ENCODE measurements at places on chromosomes 2 and 18.

- H3K27me3 ChIP-seq = no peaks in the 10 kb centered on the region
- peaks cover 53% of the 10 kb centered on the region for H3K4me1 ChIP-seq
- H3K27ac ChIP-seq = peak overlapping the region; percentile 61
- H3K36me3 ChIP-seq = no peaks in the 10 kb centered on the region
- DNase-seq = peak; percentile 49
Measured at GRCh38 chr18:77071711-77072292, 60.8 kb downstream of the MBP start.

DNA sequence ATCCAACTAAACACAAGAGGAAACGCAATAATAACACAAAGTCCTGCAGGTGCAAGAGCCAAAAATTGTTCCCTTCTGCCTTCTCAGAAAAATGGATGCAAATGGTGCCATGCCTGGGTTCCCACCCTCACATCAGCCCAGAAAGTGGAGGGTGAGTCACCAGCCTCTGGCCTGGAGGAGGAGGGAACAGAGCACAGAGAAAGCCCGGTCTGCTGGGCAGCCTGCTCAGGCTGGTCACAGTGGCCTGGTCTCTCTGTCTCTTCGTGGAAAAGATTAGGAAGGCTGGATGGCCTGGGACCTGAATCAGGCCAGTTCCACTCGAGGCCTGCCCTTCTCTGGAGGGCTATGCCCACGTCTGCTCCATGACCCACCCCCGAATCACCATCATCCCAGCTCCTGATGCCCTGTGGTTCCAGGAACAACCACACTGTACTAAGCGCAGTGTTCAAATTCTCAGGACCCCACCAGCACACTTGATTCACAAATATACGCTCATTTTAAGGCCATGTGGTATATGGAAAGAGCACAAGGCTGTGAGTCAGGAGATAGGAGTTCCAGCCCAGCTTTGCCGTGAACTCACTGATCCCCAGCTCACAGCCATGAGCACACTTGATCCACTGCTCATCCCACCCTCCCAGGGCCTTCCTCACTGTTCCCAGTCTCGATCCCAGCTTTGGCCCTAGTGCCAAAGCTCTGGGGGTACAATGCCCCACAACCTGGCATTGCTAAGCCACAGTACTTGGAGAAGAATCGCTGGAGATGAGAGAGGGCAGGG, 82.1 kb downstream of the ZBTB7C start:
- peaks cover 49% of the 10 kb centered on the region for H3K4me1 ChIP-seq
- no peaks in the 10 kb centered on the region for H3K36me3 ChIP-seq
- no peaks in the 10 kb centered on the region for H3K27me3 ChIP-seq
- no peak for DNase-seq
- H3K27ac ChIP-seq = peak overlapping the region; percentile 7

DNA sequence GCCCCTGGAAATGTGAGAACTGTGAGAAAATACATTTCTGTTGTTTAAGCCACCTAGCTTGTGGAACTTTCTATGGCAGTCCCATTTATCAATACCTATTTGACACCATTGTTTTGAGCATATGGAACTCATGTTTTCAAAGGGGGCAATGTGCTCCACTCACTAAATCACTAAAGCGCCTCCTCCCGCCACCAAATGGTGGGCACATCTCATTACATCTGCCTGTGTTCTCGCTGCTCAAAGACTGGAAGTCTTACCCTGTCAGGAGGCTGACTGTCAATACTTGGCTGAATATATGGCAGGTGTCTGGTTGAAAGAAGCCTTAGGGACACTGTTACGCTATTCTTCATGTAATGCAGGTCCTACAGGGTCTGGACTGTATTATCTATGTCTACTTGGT, 767.7 kb downstream of the TSN start:
- no peaks in the 10 kb centered on the region for H3K36me3 ChIP-seq
- no peak overlapping the region for H3K4me3 ChIP-seq
- H3K27ac ChIP-seq = no peak overlapping the region

- H3K27ac ChIP-seq = no peak overlapping the region
- H3K36me3 ChIP-seq = no peaks in the 10 kb centered on the region
- H3K4me3 ChIP-seq = no peak overlapping the region
- DNase-seq = no peak
- H3K4me1 ChIP-seq = no peaks in the 10 kb centered on the region
Measured at GRCh38 chr2:239602290-239603282, 201.8 kb upstream of the HDAC4 start.

DNA sequence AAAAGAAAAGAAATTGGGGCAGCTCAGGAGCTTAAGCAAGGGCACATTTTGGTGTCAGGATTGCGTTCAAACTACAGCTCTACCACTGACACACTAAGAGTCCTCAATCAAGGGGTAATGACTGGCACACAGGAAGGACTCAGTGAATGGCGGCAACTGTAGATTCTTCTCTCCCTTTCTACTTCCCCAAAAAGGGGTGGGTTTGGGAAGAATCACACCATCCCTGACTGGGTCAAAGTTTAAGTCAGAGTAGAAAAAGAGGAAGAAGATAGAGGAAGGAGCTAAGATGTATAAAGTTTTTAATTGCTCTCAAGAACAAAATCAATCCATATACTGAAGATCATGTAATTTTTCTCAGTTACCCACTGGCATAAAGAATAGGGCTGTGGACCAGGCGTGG, 2.6 kb downstream of the NLRC4 start:
- no peaks in the 10 kb centered on the region for H3K4me1 ChIP-seq
- no peaks in the 10 kb centered on the region for H3K27me3 ChIP-seq
- H3K27ac ChIP-seq = no peak overlapping the region
- DNase-seq = no peak
- H3K4me3 ChIP-seq = no peak overlapping the region

DNA sequence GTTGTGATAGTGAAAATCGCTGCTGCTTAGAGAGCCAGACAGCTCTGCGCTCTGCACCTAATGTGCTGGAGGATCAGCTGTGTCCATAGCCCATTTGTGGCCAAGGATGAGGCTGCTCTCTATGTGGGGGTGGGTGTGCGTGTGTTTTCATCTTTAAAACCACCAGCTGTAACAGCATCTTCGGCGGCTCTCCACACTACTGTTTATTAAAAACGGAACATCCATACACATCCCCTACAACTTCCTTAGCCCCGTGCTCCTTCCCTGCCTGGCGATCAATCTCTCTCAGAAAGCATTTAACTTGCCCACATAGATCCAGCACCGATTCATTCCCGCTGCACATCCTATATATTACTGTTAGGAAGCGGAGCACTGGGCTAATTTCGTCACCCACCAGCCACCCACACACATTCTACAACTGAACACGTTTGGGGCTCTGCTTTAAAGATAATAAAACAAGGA, 1.6 kb downstream of the CELF4 start:
- peaks cover 23% of the 10 kb centered on the region for H3K4me1 ChIP-seq
- H3K27ac ChIP-seq = no peak overlapping the region
- H3K27me3 ChIP-seq = peaks cover 21% of the 10 kb centered on the region
- H3K4me3 ChIP-seq = no peak overlapping the region
- no peaks in the 10 kb centered on the region for H3K36me3 ChIP-seq

GRCh38 chr18:75293591-75293990, 83.0 kb downstream of the TSHZ1 start:
- no peak overlapping the region for H3K27ac ChIP-seq
- no peaks in the 10 kb centered on the region for H3K36me3 ChIP-seq
- DNase-seq = no peak
- H3K27me3 ChIP-seq = no peaks in the 10 kb centered on the region
- no peak overlapping the region for H3K4me3 ChIP-seq

GRCh38 chr2:219071131-219071816, 10.6 kb upstream of the IHH start:
- H3K27me3 ChIP-seq = no peaks in the 10 kb centered on the region
- H3K36me3 ChIP-seq = peaks cover 16% of the 10 kb centered on the region
- H3K27ac ChIP-seq = no peak overlapping the region
- H3K4me1 ChIP-seq = no peaks in the 10 kb centered on the region
- no peak overlapping the region for H3K4me3 ChIP-seq
- no peak for DNase-seq

GRCh38 chr2:239514754-239515530, 114.1 kb upstream of the HDAC4 start:
- no peaks in the 10 kb centered on the region for H3K27me3 ChIP-seq
- no peak overlapping the region for H3K4me3 ChIP-seq
- DNase-seq = no peak

GRCh38 chr2:159077869-159078268, 109.4 kb downstream of the TANC1 start:
- H3K27me3 ChIP-seq = no peaks in the 10 kb centered on the region
- no peak overlapping the region for H3K4me3 ChIP-seq
- no peak for DNase-seq
- peaks cover 38% of the 10 kb centered on the region for H3K4me1 ChIP-seq
- H3K36me3 ChIP-seq = no peaks in the 10 kb centered on the region

DNA sequence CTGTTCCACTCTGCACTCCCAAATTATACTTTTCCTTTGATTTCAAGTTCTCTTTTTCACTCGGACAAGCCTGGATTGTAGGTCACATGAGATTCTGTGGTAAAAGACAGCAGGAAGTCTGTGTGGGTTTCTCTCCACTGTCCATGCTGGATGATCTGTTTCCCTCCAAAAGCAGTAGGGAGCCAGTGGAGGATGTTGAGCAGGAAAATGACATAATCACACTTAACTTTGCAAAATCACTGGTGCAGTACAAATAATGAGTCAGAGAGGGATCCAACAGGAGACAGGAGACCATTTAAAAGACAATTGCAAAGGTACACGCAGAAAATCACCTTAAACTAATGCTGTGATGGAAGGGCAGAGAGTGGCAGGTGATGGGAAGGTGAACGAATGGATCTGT, 301.3 kb downstream of the ZNF407 start:
- no peak overlapping the region for H3K4me3 ChIP-seq
- H3K27ac ChIP-seq = no peak overlapping the region
- DNase-seq = no peak
- H3K36me3 ChIP-seq = no peaks in the 10 kb centered on the region
- no peaks in the 10 kb centered on the region for H3K4me1 ChIP-seq

- H3K4me3 ChIP-seq = no peak overlapping the region
- no peaks in the 10 kb centered on the region for H3K36me3 ChIP-seq
- H3K27ac ChIP-seq = no peak overlapping the region
- no peaks in the 10 kb centered on the region for H3K27me3 ChIP-seq
- no peaks in the 10 kb centered on the region for H3K4me1 ChIP-seq
- no peak for DNase-seq
Measured at GRCh38 chr2:134454931-134455330, 201.1 kb downstream of the MGAT5 start.

DNA sequence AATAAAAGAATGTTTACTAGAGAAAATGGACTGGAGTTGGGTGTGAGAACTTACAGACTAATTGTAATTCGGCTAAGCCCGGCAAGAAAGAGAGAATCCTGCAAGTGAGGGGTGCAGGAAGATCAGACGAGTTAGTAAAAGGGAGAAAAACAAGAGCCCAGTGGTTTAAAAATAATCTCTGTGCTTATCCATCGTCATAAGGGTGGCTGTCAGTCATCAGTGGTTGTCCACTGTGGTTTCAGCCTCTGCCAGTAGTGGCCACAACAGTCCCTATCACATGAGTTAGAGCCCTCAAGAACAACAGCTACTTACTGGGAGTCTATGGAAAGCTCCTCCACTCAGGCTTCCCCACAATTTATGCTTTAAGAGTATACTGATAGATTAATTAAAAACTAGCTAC, 239.8 kb downstream of the SETBP1 start:
- no peak for DNase-seq
- H3K36me3 ChIP-seq = no peaks in the 10 kb centered on the region
- H3K4me3 ChIP-seq = no peak overlapping the region
- H3K27ac ChIP-seq = no peak overlapping the region
- H3K4me1 ChIP-seq = peaks cover 16% of the 10 kb centered on the region

- H3K27ac ChIP-seq = no peak overlapping the region
- DNase-seq = no peak
- H3K4me1 ChIP-seq = no peaks in the 10 kb centered on the region
Measured at GRCh38 chr2:118246726-118247125, 158.5 kb downstream of the INSIG2 start.

GRCh38 chr2:218743068-218743467, 32.4 kb downstream of the TTLL4 start:
- DNase-seq = no peak
- H3K4me1 ChIP-seq = no peaks in the 10 kb centered on the region
- no peak overlapping the region for H3K4me3 ChIP-seq
- peaks cover 13% of the 10 kb centered on the region for H3K36me3 ChIP-seq

GRCh38 chr2:1642066-1642861, 102.1 kb downstream of the PXDN start:
- H3K27ac ChIP-seq = peak overlapping the region; percentile 79
- no peak for DNase-seq
- peaks cover 16% of the 10 kb centered on the region for H3K36me3 ChIP-seq
- no peaks in the 10 kb centered on the region for H3K27me3 ChIP-seq
- H3K4me1 ChIP-seq = peaks cover 8% of the 10 kb centered on the region

DNA sequence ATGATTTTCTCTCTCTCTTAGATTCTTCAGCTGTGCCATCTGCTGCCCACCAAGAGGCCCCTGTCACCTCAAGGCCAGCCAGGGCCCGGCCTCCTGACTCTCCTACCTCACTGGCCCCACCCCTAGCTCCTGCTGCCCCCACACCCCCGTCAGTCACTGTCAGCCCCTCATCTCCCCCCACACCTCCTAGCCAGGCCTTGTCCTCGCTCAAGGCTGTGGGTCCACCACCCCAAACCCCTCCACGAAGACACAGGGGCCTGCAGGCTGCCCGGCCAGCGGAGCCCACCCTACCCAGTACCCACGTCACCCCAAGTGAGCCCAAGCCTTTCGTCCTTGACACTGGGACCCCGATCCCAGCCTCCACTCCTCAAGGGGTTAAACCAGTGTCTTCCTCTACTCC, 9.4 kb upstream of the GMPPA start:
- H3K4me3 ChIP-seq = no peak overlapping the region
- no peaks in the 10 kb centered on the region for H3K27me3 ChIP-seq
- peaks cover 77% of the 10 kb centered on the region for H3K36me3 ChIP-seq
- DNase-seq = no peak
- no peak overlapping the region for H3K27ac ChIP-seq
- H3K4me1 ChIP-seq = peaks cover 1% of the 10 kb centered on the region

GRCh38 chr2:208579678-208580077, 173.1 kb downstream of the PTH2R start:
- no peaks in the 10 kb centered on the region for H3K36me3 ChIP-seq
- no peak overlapping the region for H3K27ac ChIP-seq
- H3K4me1 ChIP-seq = no peaks in the 10 kb centered on the region
- no peaks in the 10 kb centered on the region for H3K27me3 ChIP-seq
- no peak for DNase-seq

GRCh38 chr2:17058772-17059402, 393.3 kb upstream of the CYRIA start:
- H3K27ac ChIP-seq = no peak overlapping the region
- H3K36me3 ChIP-seq = no peaks in the 10 kb centered on the region
- H3K4me1 ChIP-seq = no peaks in the 10 kb centered on the region
- no peaks in the 10 kb centered on the region for H3K27me3 ChIP-seq
- DNase-seq = no peak

GRCh38 chr2:223921204-223921603, 23.9 kb downstream of the WDFY1 start:
- no peaks in the 10 kb centered on the region for H3K27me3 ChIP-seq
- DNase-seq = no peak
- no peak overlapping the region for H3K27ac ChIP-seq
- peaks cover 12% of the 10 kb centered on the region for H3K4me1 ChIP-seq
- H3K4me3 ChIP-seq = no peak overlapping the region

GRCh38 chr18:28905509-28905908, 728.6 kb upstream of the CDH2 start:
- no peak for DNase-seq
- no peak overlapping the region for H3K4me3 ChIP-seq
- no peaks in the 10 kb centered on the region for H3K27me3 ChIP-seq

GRCh38 chr2:123518367-123518766, 506.7 kb upstream of the CNTNAP5 start:
- H3K4me1 ChIP-seq = no peaks in the 10 kb centered on the region
- H3K36me3 ChIP-seq = no peaks in the 10 kb centered on the region
- no peaks in the 10 kb centered on the region for H3K27me3 ChIP-seq
- H3K27ac ChIP-seq = no peak overlapping the region

GRCh38 chr2:9170458-9171130, 36.0 kb upstream of the ASAP2 start:
- no peak overlapping the region for H3K4me3 ChIP-seq
- peaks cover 5% of the 10 kb centered on the region for H3K4me1 ChIP-seq
- no peak overlapping the region for H3K27ac ChIP-seq

Measured in thoracic aorta (tissue), 2 donors.